ENCODE measurements at places on chromosomes 13 and 19. TPM values are rescaled to one million over a fixed set of nuclear protein-coding genes. Genes with fewer than 3 reads are reported as not detected.

The PROZ gene
- total RNA-seq: not detected

The SWSAP1 gene
- 0.30 TPM for total RNA-seq

The SAE1 gene
- total RNA-seq: 146 TPM

The PSG7 gene
- total RNA-seq: not detected

The TRPC4 gene
- 23.7 TPM for total RNA-seq

The LILRB1 gene
- not detected for total RNA-seq

The ADGRE2 gene
- 0.32 TPM for total RNA-seq

The FBXO17 gene
- total RNA-seq: 21.5 TPM

The CYP4F2 gene
- not detected for total RNA-seq

The ACP4 gene
- not detected for total RNA-seq
